ENCODE measurements at places on chromosomes 6 and 20.

- no peak for DNase-seq
Measured at GRCh38 chr6:110728501-110728900, 86.8 kb downstream of the CDK19 start.

- no peak for DNase-seq
Measured at GRCh38 chr6:35063701-35064280, 77.3 kb downstream of the TCP11 start.

DNA sequence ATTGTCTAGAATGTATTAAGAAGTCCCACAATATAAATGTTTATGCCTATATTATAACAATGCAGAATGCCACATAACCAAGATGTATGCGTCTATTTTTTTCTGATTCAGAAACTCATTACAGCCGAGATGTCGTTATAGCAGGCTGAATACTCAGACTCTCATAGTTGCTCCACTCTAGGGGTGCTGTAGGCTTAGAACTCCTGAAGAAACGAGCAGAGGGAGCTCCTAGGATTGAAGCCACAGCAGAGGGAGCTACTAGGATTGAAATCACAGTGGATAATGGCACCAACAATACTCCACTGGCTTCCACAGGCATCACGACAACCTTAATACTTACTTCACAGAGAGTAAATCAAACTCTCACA lies 208.9 kb downstream of the KIF16B start:
- DNase-seq = no peak

DNA sequence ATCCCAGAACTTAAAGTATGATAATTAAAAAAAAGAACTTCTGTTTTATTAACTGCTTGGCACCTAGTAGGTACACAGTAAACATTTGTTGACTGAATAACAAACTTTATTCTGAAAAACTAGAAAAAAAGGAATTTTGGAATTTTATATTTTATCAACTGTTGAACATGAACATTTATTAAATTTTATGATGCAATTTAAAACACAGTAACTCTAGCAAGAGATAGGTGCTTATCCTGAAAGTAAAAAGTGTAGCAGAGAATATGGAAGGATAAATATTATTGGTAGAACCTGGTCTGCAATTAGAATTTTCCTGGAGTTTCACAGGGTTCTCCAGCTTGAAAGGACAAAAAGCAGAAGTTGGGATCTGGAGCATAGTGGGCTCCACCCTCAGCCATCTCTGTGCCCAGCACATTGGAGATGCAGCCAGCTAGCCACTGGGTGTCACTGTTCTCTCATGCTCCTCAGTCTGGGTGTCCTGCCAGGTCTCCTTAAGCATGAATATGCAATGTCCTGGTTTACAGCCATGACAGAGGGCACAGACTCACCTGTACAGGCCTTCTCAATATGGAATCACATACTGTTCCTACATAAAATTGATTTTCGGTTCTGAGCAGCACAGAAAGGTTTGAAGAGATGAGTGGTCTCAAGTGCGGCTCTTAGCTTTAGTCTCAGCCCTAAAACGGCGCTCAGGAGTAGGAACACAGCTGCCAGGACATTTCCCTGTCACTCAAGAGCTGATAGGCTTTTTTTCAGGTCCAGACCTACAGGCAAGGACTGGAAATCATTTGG lies 31.7 kb upstream of the IL20RA start:
- DNase-seq = peak; percentile 26

- DNase-seq = no peak
Measured at GRCh38 chr6:87384449-87384848, 23.3 kb upstream of the CFAP206 start.

DNA sequence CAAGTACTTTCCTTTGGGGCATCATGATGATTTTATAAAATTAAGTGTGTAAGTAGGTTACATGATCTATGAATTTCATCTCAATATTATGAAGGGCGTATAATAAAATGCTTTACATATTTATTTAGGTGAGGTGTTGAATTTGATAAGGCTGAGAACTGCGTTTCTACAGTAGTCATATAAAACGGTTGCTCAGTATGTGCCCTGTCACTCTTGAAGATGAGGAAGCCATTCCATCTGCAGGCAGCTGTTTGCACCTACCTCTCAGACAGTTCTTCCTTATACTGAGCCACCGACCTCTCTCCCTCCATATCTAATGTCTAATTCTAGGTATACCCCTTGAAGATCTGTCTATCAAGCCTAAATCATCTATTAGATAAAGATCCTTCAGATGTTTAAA lies 16.1 kb downstream of the NCOA7 start:
- no peak for DNase-seq

- peak; percentile 51 for DNase-seq
Measured at GRCh38 chr20:62861726-62862336, at the start of gene TCFL5. TSS of gene TCFL5 (minus strand) at chr20:62861822. CDS start at chr20:62861670, 152 bp downstream.

- DNase-seq = no peak
Measured at GRCh38 chr6:11665604-11666326, 112.8 kb downstream of the ADTRP start.

- DNase-seq = no peak
Measured at GRCh38 chr20:59933296-59933848, at the start of gene SYCP2. TSS of gene SYCP2 (minus strand) at chr20:59933637. CDS start at chr20:59922413, 11,224 bp downstream.

GRCh38 chr6:2765896-2766766 lies 938 bp downstream of the WRNIP1 start:
- DNase-seq = no peak

Measured in urinary bladder (tissue), 4 donors.